Fibroblast of skin of abdomen (primary cell): ENCODE measurements at places on chromosomes 4 and X.

DNA sequence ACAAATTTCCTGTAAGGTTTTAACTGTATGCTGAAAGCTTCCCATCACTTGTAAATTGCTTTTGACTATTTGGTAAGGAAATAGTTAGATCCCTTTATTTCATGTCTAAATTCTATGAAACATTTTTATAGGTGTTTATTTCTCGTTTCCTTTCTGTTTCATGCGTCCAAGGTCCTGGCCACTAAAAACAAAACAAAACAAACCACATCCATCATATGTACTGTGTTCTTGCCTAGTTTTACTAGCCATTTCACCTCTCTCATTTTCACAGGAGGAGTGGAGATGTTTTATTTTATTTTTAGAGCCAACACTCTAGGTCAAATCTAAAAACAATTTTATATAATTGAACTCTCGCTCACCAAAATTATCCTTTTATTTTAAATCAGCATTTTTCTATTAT lies 375.2 kb upstream of the CTSO start:
- no peak for DNase-seq

GRCh38 chr4:150479657-150480056 lies 102.3 kb upstream of the MAB21L2 start:
- no peak for DNase-seq

GRCh38 chrX:39750848-39751247 lies 346.9 kb downstream of the BCOR start:
- DNase-seq = no peak

GRCh38 chrX:136781180-136781797 lies 557 bp upstream of the ARHGEF6 start:
- DNase-seq = no peak

GRCh38 chr4:2733001-2733843 lies 22.9 kb downstream of the TNIP2 start:
- DNase-seq = no peak

GRCh38 chr4:76301068-76301774 lies 5.3 kb upstream of the STBD1 start:
- DNase-seq = peak; percentile 69

DNA sequence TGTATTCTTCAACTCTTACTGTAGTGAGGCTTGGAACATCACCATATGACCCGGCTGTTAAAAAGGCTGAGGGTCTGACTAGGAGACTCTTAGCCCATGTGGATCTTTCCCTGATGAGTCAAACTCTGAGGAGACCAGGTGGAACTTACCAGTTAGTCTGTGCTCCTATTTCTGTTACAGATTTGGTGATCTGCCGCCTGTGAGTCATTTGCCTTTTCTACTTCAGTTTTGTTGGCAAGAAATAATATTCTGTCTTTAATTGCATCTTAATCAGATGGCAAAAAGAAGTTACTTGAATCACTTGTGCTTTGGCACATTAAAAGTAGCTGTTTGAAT lies 48.4 kb downstream of the MTM1 start:
- peak; percentile 9 for DNase-seq

GRCh38 chrX:129830494-129830893 lies 13.2 kb downstream of the ZDHHC9 start:
- no peak for DNase-seq

- peak; percentile 7 for DNase-seq
Measured at GRCh38 chr4:84916227-84916626, 50.3 kb downstream of the WDFY3 start.
